ENCODE measurements at places on chromosomes 13 and 19. TPM values are rescaled to one million over a fixed set of nuclear protein-coding genes. Genes with fewer than 3 reads are reported as not detected.

- no peak for DNase-seq
Observed at GRCh38 chr13:80131204-80131603, 209.7 kb downstream of the SPRY2 start.

- DNase-seq: no peak
Observed at GRCh38 chr13:25980255-25980654, 71.6 kb downstream of the SHISA2 start.

- DNase-seq: no peak
Observed at GRCh38 chr13:42490676-42491075, 83.3 kb upstream of the TNFSF11 start.

SULT2A1 gene
- total RNA-seq: 1.7 TPM

PDCD2L gene
- total RNA-seq: 10.8 TPM

DNA sequence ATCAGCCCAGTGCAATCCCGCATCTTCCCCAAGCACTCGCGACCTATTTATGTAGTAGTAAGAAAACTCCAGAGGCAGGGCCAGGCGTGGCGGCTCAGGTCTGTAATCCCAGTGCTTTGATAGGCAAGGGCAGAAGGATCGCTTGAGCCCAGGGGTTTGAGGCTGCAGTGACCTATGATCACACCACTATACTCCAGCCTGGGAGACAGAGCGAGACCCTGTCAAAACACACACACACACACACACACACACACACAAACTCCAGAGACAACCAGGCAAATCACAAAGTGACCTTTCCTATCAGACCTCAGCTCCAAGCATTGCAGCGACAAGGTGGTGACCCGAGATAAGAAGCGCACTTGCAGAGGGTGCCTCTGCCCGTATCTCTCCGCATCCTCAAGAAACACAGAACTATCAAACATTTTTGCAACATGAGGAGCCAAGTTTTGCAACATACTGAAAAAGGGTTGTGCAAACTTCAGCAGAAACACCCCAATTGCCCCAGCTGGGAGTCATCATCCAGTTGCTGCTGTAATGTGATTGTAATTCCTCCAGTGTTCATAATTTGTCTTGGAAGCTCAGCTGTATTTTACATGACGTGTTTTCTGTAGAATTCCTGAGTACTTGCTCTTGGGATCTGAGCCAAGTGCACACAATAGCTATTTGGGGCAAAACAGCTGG, 8.7 kb upstream of the KLF2 start:
- no peak for DNase-seq

KLF1 gene
- not detected for total RNA-seq

DNA sequence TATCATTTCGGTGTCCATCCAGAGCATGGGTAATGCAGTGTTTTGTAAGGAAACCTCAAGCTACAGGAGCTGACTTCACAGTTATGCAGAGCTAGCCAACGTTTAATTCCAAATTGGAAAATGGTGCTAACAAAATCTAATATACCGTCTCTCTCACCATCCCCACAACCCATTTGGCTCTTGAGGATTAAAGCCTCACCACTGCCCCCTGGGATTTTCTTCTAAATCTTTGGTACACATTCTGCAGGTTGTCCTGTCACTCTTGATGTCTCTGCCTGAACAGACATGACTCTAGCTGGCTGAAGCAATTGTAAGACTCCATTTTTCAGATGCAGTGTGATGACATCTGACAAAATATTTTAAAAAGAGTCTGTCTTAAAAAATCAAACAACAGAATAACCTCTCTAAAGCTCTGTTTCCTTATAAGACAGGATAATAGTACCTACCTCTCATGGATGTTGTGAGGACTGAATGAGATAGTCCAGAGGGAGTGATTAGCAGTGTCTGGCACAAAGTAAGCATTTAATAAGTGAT, 451.8 kb downstream of the SUCLA2 start:
- DNase-seq: no peak

GRCh38 chr13:49567491-49567890, 17.9 kb downstream of the RCBTB1 start:
- no peak for DNase-seq

- DNase-seq: no peak
Observed at GRCh38 chr13:49064476-49064875, 88.8 kb downstream of the FNDC3A start.

- no peak for DNase-seq
Observed at GRCh38 chr13:41458761-41459431, 1.5 kb downstream of the RGCC start.

- no peak for DNase-seq
Observed at GRCh38 chr13:66462187-66462586, 767.9 kb downstream of the PCDH9 start.

GRCh38 chr19:36246006-36246481, 31.1 kb downstream of the ZNF146 start:
- DNase-seq: no peak

GRCh38 chr19:4043401-4043800, 23.3 kb downstream of the ZBTB7A start:
- no peak for DNase-seq

GRCh38 chr13:51271528-51272085, 49.4 kb downstream of the FAM124A start:
- DNase-seq: no peak

FOSB gene
- total RNA-seq: 20.6 TPM

DNA sequence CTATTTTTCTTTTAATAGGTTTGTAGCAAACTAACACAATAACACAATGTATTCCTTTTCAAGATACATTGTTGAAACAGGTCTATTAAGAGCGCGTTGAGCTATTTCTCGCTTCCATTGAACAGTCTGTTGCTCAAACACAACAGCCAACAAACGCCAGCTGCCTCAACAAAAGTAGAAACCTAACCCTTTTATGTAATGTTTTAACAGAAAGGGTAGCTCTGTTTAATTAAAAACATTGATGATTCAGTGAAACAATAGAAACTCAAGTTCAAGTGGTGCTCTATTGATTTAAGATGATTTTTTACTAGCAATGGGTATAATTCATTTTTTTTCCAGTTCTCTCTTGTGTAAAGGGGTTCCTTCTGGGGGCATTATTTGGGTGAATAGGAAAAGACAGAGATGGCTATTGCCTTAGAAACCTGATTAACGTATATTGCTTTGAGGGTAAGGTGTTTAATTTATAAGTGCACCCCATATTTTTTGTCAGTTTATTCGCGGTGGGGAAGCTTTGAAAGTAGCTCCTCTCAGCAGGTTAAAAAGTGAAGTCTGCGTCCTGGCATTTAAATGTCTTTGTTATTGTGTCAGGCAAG, 14.9 kb downstream of the ZIC2 start:
- no peak for DNase-seq

GRCh38 chr19:14915116-14915515, 26.2 kb upstream of the OR7C2 start:
- DNase-seq: no peak

GRCh38 chr13:24050292-24050711, 110.2 kb upstream of the SPATA13 start:
- no peak for DNase-seq

DNA sequence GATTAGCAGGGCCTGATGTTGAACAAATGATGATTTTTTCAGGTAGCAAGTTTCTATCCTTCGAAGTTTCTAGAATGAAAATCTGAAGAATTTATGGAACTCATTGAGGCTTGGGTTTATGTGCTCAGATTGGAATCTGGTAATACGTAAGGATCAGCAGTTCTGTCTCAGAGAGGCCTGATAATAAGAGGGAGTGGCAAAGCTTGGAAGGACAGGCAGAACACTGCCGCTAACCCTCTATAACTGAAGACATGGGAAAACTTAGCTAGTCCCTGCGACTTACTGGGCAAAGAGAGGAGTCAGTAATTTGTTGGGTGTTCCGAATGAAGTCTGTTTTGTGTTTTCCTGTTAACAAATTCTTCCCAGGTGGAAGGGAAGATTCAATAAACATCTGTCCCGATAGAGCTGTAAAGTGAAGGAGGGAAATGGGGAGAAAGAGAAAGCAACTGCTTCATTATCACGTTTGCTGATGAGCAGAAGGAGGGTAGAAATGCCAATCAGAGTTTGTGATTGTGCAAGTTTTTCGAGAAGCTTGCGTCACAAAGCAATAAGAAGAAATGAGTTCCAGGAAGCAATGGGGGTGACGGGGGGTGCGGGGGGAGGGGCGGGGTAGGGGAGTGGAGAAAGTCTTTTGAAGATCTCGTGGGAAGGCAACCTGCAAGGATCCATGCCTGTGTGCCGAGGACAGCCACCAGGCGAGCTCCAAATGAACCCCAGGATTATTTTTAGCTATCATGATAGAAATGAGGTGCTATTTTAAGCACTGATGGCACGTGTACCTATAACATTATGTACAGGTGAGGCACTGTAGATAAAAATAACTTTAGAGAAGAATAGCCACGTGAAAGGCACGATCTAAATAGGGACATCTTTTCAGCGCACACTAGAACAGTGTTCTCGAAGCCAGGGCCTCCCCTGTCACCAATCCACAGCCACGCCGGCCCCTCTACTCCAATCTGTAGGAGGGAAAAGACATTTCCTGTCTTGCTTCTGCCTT, 224.1 kb downstream of the FGF9 start:
- DNase-seq: no peak

GRCh38 chr19:44637390-44637764, 6.3 kb upstream of the PVR start:
- DNase-seq: no peak

PCDH8 gene
- 0.98 TPM for total RNA-seq

- DNase-seq: no peak
Observed at GRCh38 chr13:26048741-26049140, 3.1 kb downstream of the SHISA2 start.

- no peak for DNase-seq
Observed at GRCh38 chr13:40352380-40352778, 314.1 kb downstream of the FOXO1 start.

GRCh38 chr13:46114613-46115012, 9.8 kb upstream of the CPB2 start:
- DNase-seq: no peak

EDDM13 gene
- 7.6 TPM for total RNA-seq
